NCI-H1694 (cell line): ENCODE measurements at places on chromosomes 1 and 21.
A peak's percentile ranks its signal among the peaks of the same experiment; 100 is the strongest.

DNA sequence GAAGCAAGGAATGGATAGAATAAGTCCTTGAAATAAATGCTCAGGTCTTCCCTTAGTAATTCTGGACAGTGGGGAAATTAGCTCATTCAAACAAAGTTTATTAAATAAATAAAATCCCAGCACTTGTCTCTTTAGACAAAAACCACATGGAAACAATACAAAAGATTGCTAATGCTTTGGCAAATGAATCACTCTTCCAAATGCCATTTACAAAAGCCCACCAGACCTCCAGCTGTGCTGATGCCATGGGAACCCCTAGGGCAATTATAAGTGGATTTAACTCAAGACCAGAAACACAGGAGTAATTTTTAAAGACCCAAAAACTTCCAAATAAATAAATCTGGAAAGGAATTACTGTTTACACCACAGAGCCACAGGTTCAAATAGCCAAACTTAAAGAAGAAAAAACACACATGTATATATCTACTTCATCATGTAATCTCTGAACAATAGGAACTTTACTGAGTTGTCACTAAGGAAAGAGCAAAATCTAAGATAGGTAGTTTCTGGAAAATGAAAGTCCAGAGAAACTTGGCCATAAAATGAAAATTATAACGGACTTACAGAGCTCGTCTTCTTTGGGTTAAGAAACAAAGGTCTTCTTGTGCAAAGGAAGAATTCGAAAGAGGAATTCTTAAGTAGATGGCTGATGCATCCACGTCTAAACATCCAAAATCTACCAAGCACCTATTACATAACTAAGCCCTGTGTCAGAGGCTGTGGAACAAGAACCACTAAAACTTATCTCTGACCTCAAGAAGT, 399.4 kb downstream of the SMYD3 start:
- no peak for DNase-seq

DNA sequence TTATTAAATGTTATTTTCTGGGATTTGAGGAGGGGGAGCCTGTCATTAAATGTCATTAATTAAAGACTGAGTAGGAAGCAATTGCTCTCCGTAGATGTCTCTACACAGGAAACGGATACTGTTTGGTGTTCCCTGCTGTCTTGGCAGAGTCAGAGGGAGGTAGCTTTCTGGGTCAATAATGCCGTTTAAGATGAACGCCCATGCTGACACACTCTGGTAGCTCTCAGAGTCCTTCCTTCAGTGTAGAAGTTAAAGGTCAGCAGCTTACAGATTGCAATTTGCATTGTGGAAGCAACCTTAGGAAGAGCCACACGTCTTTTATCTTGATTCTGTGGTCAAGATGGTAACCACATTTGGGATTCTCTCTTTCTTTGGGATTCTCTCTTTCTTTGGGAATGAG, 257.5 kb downstream of the KIF26B start:
- no peak for DNase-seq

- DNase-seq, result no peak
These were observed 24.8 kb upstream of the C1orf159 start for GRCh38 chr1:1140673-1141072.

DNA sequence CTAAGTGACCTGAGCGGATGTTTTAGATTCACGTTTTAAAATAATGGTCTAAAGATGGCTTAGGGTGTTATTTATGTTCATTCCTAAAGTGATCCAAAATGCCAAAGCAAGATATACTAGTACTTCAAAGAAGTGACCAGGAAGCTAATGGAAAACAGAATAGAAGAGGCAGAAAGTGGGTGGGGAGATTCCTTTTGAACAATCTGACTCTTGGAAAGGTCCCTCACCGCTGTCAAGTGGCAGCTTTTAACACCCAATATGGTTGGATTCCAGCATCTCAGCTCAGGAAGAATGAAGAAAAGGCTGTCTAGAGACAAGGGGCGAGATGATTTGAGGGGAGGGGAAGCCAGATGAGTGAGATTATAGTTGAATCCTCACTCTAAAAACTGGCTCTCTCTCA, 90.3 kb downstream of the SCMH1 start:
- DNase-seq, result no peak

DNA sequence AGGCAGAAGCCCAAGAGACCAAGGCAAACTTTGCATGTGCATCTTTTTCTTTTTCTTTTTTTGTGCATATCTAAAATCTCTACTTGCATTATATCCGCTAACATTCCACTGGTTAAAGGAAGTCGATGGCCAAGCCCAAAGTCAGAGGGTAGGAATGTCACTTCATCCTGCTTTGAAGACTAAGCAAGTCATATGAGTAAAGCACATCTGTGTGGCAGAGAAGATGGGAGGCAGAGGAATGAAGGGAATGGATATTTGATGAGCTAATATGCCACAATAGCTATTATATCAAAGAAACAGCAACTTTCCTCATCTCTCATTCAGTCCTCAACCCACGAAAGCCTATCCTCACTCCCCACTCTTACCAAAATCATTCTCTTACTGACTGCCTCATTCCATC, 59.3 kb downstream of the RNF220 start:
- no peak for DNase-seq

GRCh38 chr1:180199018-180199417, 31.0 kb upstream of the LHX4 start:
- DNase-seq, result no peak

GRCh38 chr1:234990874-234991801, 137.5 kb downstream of the TOMM20 start:
- DNase-seq, result no peak

DNA sequence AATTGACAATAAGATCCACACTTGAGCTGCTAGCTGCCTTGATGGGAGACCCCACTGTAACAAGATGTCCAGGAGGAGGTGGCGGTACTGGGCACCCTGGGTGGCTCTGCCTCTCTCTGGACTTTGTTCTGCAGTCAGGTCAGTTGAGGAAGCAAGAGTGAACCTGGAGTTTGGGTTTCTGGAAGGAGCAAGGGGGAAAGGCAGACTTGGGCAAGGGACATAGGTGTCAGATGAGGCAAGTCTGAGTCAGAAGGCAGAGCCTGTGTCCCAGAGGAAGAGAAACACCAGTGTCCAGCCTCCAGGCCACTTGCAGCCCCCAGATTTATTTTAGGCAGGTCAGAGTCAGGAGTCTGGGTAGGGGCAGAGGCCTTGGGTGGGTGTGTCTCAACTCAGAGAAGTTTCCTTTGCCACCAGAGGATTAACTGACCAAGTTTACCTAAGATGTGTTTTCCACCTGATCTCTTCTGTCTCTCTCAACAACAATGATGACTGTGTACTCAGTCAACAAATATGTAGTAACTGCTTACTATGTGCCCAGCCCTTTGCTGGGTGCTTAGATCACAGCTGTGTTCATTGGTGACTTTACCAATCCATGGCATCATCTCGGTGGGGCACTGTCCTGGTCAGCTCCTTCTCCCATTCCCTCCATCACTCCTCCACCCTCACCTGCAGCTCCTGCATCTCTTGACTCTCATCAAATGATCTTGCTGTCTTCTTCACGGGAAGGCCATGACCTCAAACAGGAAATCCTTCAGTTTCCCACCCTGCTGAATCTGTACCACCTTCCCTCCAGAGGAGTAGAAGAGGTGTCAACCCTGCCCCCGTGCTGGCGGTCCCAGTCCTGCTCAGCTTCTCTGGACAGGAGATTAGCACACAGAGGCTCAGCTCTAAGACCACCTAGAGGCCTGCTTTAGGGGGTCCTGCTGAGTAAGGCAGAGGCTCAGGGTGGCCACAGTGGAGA, 36.6 kb downstream of the ELF3 start:
- no peak for DNase-seq

DNA sequence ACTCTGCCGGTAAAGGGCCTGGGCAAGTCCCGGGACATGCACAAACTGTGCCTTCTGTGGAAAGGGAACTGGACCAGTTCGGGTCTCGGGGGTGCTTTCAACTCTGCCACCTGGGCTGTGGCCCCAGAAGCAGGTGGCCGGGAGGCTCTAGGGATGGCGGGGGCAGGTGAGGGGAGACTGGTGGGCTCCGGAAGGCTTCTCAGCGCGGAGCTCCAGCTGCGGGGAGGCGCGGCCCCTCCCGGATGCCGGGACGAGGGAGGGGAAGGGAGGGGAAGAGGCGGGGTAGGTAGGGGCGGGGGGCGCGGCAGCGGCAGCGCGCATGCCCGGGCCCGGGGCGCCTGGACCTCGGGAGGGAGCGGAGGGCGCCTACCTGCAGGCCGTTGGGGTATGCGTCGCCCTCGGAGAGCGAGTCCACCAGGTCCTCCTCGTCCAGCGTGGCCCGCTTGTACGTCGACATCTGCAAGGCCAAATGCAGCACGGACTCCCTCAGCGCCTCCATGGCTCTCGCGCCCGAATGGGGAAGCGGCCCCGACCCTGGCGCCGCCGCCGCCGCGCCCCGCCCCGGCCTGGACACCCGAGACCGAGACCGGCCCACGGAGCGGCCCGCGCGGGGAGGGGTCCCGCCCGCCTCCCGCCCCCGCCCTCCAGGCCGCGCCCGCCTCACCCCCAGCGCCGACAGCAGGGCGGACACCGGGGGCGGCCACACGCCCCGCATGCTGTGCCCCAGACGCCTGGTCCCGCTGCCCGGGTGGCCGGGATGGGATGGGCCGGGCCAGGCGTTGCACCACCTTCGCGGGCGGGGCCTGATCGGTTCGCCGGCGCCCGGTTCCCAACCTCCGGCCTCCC, at the start of gene ECE1:
ECE1 (minus strand) TSS at position 764 of the 846 bp plus-strand sequence; CDS start at position 715, 49 bp downstream.
- no peak for DNase-seq

GRCh38 chr1:48563021-48563420, 91.0 kb upstream of the SPATA6 start:
- no peak for DNase-seq

DNA sequence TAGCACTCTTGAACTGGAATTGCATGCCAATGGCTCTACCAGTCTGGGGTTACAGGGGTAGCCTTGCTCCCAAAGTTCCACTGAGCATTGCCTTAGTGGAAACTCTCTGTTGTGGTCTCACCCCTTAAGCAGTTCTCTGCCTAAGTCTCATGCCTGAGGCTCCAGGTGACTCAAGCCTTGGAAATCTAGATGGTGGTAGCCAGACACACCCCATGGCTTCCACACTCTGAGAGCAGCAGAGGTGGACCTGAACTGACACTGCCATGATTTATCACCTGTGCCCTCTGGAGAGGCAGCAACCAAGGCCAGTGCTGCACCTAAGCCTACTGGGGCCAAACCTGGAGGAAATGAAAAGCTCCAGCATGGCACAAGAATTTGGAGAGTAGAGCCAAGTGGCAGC, 285.7 kb upstream of the PKN2 start:
- no peak for DNase-seq

DNA sequence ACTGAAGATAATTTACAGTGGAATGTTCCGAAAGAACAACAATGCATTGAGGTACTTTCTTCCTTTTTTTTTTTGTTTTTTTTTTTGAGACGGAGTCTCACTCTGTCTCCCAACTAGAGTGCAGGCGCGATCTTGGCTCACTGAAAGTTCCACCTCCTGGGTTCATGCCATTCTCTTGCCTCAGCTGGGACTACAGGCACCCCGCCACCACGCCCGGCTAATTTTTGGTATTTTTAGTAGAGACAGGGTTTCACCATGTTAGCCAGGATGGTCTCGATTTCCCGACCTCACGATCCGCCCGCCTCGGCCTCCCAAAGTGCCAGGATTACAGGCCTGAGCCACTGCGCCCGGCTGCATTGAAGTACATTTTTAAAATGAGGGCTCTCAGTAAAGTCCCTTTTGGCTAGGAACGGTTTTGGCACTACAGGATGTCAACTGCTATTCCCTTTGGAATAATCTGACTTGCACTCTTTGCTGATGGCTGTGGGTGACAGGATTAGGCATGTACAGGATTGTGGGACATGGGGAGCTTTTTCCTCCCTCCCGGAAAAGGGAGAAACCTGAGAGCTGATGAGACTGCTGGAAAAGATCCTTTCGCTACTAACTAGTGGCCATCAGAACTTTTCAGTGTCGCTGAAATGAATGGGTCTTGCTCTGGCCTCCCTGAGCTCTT, 56.9 kb upstream of the EDEM3 start:
- no peak for DNase-seq

DNA sequence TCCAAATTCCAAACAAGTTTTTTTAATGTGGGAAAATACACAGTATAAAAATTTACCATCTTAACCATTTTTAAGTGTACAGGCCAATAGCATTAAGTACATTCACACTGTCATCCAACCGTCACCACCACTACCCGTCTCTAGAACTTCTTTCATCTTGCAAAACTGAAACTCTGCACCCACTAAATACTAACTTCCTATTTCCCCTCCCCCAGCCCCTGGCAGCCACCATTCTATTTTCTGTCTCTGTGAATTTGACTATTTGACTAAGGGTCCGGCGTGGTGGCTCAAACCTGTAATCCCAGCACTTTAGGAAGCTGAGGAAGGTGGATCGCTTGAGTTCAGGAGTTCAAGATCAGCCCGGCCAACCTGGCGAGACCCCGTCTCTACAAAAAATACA, 36.1 kb downstream of the CLSTN1 start:
- no peak for DNase-seq

- no peak for DNase-seq
These were observed 23.0 kb downstream of the GIPC2 start for GRCh38 chr1:78068681-78069283.

DNA sequence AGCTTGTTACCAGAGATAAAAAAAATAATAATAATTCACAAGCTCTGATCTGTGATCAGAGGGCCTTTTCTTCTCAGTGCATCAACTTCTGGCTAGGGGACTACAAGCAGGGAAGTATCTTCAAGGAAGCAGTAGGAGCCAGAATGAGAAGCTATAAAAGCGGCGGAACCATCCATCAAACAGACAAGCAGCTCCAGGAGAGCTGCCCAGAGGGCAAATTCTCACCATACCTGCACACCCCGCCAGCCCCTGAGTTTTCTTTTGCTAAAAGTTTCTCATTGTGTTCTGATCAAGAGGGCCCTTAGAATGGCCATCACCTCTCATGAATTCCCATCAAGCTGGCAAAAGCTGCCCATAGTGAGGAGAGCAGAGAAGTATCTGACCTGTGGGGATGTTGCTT, 99.4 kb downstream of the SMYD2 start:
- DNase-seq, result no peak

GRCh38 chr1:203597331-203598090, 29.1 kb upstream of the ATP2B4 start:
- peak; percentile 53 for DNase-seq

DNA sequence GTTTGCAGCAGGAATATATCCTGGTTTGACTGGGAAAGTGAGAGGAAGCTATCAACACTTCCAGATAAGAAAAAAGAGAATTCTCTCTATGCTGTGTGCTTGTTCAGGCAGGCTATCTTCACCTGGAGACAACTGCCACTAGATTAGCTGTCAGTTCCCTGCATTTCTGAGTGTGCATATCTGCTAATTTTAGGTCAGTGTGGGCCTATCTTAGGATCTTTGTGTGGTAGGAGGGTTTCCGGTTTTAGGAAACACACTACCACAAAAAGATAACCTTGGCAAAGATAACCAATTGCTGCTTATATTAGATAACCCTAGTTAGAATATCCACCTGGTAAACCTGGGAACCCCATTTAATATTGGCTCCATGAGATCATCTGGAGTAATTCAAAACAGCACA, 22.5 kb upstream of the GBP5 start:
- DNase-seq, result no peak

- no peak for DNase-seq
These were observed 73.9 kb downstream of the MAN1C1 start for GRCh38 chr1:25690396-25690956.
